ENCODE measurements at places on chromosomes 6 and 20. TPM values are rescaled to one million over a fixed set of nuclear protein-coding genes. Genes with fewer than 3 reads are reported as not detected.
A peak's percentile ranks its signal among the peaks of the same experiment; 100 is the strongest.

DNA sequence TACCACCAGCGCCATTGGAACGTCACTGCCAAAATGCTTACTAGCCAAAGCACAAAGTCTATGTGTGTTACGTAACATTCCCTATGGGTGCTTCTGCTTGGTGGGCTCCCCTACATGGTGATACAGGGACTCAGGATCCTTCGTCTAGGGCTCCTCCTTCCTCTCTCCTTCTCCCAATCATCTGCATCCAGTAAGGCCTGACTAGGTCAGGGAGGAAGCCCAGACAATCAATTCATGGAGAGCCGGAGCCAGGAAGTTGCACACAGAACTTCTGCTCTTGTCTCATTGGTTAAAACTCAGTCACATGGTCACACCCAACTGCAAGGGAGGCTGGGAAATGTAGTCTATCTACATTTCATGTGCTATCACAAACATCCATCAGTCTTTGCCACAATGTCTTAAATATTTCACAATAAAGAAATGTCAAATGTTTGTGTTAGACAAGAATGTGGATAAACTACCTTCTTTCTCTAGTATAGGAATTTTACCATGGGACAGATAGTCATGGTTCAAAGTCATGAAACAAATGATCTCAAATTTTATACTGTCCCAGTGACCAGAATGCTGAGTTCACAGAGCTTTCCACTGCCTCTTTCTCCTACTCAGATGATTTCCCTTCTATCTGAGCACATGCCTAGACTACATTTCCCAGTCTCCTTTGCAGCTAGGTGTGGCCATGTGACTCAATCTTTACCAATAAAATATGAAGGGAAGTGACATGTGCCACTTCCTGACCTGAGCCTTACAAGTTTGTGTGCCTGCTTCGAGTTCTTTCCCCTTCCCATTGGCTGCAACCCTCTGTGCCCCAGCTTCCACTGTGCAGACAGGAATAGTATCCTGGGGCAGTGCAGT, 9.3 kb upstream of the KCNK15 start:
- DNase-seq: peak; percentile 44

GRCh38 chr6:71334768-71335167, 46.2 kb downstream of the OGFRL1 start:
- no peak for DNase-seq

The DSP gene
- 0.04 TPM for total RNA-seq

GRCh38 chr6:36243562-36244212, 26.2 kb upstream of the PNPLA1 start:
- DNase-seq: no peak

DNA sequence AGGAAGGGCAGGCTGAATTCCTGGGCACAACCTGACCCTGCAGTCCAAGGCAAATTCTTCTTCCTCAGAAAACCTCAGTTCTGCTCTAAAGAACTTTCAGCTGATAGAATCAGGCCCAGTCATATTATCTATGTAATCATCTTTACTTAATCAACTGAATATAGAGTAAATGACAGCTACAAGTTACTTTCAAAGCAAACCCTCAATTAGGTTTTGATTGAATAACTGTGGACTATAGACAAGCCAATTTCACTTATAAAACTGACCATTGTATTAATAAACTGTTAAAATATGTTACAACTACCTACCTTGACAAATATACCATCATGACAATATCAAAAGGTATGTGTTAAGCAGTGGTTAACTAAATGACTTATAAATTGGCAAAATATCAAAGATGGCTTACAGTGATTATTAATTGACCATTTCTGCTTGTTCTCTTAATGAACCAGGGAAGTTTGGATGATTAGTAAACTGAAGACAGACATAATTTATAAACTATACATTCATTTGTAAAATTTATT, 46.1 kb upstream of the ADGRF5 start:
- no peak for DNase-seq

DNA sequence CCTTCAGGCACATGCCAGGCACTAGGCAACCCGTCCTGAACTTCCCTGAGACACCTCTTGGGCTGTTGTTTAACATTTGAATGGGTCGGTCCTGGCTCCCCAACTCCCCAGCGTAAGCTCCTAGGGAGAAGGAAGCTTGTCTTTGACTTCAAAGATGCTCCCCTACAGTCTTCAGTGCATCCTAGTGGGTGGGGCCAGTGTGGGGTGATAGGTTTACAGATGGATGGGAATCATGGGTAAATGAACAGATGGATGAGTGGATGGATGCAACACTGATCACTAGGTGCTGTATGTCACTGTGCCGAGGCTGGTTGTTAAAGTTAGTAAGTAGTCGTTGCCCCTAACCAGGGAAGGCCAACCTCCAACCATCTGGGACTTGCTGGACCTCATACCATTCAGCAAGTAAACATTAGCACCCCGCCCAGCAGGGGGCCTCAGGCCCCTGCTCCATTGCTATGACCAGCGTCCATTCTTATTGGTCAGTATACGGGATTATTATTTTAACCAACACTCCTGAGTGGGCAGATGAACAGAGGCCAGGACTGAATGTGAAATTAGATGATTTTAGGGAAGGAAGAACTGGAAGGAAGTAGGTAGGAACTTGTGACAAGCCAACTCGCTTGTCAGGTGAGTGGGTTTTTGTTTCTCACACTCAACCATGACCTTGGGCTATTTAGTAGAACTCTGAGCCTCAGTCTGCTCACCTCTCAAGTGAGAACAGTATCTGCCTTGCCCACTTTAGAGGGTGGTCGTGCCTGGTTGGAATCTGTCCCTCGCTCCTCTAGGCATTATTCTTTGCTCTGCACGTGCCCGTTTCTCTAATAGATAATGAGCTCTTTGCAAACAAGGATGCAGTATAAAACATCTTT, 82.9 kb upstream of the FOXP4 start:
- DNase-seq: no peak

DNA sequence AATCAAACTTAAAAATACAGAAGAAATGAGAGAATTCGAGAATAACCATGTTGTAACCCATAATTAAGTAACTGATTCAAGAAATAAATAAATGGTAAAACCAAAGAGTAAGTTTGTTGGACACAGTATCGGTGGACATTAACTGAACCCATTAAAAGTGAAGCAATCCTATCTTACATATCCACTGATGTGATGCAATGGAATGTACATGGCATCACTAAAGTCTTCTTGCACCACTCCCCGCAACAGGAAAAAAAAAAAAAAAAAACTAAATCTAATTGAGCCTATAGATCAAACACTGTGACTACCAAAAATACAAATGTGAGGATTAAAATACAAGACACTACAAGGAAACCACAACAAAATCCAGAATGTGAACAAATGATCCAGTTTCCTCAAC, 7.9 kb downstream of the SNX14 start:
- no peak for DNase-seq

DNA sequence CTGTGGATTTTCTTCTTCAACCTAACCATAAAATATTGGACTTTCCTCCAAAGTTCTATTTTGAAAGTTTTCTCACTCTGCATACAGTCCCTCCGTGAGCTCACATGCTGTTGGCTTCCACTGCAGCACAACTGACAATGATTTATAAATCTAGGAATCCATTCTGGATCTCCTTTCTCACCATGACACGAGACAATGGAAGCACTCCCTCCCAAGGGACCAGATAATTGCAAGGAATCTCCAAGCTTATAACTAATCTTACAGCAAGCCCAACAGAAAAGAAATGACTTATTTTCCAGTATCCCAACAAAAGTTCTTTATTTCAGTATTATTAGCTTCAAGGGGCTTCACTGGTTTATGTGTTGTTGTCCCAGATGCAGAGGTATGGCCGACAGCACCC, 729.0 kb downstream of the RFPL4B start:
- no peak for DNase-seq

The KCNK5 gene
- 28.4 TPM for total RNA-seq

The STX16 gene
- 69.2 TPM for total RNA-seq

DNA sequence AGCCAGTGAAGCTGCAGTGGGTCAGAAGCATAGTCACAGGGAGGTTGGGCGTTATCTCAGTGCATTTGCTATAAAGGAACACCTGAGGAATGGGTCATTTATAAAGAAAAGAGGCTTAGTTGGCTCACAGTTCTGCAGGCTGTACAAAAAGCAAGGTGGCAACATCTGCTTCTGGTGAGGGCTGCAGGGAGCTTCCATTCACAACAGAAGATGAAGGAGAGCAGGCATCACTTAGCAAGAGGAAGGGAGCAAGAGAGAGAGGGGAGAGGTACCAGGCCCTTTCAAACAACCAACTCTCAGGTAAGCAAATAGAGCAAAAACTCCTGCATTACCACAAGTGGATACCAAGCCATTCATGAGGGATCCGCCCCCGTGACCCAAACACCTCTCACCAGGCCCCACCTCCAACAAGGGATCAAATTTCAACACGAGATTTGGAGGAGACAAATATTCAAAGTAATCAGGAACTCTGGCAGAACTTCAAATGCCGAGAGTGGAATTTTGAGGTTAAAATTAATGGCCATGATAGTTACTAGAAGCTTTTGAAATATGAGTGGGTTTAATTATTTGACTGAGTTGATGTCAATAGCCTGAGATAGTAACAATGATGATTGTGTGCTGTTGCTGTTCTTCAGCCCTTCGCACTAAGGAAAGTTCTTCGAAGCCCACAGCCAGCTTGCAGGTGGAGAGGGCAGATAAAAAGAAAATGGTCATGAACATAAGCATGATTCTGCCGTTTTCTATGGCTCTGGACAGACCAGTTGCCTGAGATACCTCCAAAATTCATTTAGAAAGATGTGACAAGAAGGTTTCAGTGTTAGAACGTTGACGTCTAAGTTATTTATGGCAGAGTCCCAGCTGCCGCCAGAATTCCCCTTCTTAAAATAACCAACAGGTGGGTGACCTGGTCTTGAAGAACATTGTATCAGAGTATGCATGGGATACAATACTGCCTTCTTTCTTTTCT, 55.3 kb upstream of the ADTRP start:
- no peak for DNase-seq

DNA sequence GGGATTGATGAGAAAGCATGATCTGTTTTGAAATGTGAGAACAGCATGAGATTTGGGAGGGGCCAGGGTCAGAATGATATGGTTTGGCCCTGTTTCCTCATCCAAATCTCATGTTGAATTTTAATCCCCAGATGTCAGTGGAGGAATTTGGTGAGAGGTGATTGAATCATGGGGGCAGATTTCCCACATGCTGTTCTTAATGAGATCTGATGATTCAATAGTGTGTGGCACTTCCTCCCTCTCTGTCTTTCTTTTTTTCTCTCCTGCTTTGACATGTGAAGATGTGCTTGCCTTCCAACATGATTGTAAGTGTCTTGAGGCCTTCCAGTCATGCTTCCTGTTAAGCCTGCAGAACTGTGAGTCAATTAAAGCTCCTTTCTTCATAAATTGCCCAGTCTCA, 1060.3 kb upstream of the CITED2 start:
- DNase-seq: no peak

The SIRPB2 gene
- total RNA-seq: not detected

The BPIFB4 gene
- not detected for total RNA-seq
